ENCODE measurements at places on chromosomes 16 and 17.
A peak's percentile ranks its signal among the peaks of the same experiment; 100 is the strongest.

DNA sequence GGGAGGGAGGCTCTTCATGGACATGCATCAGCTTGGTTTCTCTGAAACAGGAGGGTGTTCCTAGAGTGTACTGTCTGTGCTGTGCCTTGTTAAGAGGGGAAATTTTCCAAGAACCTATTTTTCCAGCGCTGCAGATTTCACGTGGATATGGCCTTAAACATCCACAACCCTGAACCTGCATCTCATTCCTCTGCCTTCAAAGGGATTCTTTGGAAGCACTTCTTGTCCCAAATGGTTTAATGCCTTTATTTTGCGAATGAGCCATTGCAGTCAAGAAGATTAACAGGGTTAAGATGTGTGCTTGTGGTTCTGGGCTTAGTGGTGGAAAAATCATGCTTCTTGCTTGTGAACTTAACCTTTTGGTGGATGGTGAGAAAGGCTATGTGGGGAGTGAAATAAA is 161.2 kb downstream of the XYLT1 start:
- no peak for DNase-seq

DNA sequence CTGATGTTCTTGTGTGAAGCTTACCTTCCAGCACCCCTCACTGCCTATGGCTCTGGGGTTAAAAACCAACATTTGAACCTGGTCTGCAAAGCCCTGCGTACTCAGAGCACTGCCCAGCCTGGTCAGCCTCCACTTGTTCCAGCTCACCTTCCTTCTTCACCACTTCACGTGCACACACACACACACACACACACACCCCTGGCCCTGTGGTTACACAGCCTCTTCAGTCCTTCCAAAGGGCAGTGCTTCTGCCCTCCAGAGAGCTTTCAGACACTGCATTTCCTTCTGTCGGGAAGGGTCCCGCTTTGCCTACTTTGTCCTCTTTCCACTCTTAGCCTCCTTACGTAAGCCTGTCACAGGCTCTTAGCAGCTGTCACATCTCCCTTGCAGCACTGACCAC is 9.6 kb upstream of the TMEM220 start:
- DNase-seq: no peak

GRCh38 chr16:55700961-55701360 is 45.2 kb downstream of the SLC6A2 start:
- no peak for DNase-seq

DNA sequence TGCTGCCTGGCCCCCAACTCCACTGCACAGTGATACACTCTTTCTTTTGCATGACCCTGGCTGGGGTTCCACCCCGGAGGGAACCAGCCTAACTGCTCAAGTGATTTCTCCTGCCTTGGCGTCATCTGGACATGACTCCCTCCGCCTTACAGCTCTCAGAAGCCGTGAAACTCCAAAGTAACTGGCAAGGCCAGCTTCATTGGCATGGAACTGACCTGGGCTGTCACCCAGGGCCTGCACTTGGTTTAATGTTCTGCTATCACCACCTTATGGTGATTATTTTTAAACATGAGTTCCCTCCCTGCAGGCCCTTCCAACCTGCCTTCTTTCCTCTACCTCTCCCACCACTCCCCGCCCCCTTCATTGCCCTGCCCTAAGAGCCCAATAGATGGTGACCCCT is 139.7 kb upstream of the CDH5 start:
- no peak for DNase-seq

DNA sequence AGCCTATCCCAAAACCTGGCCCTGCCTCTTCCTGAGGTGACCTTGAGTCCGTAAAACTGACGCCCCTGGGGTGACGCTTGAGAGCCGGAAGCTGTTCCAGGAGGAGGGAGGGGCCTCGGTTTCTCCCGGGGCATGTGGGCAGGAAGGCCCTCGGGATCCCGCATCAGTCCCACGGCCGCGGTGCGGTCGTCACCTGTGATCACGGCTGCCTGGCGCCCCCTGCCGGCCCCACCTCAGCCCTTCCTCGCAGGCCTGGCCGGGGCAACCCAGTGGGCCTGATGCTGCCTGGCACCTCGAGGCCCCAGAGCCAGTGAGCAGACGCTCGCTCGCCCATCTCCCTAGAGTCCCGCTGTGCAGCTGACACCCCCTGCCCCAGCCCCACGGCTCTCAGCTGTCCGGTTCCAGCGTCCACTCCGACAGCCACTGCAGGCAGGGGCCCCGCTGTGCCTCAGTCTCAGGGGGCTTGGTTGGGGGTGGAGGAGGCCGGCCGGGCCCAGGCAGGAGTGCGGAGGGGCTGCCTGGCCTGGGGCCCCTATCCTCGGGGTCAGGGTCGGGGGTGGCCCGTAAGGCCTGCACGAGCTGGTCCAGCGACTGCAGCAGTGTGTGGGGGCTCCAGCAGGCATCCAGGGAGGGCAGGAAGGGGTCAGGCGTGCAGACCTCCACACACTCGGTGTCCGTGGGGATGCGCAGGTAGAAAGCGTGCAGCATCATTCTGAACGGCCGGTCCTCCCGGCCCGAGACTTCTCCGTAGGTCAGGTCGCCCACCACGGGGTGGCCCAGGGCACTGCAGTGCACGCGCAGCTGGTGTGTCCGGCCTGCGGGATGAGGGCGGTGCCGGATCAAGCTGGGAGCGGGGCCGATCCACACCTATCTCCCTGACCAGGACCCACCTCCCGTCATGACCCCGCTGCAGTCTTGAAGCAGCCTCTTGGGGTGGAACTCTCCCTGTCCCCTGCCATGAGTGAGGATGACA is 2.3 kb downstream of the RPUSD1 start:
- peak; percentile 75 for DNase-seq

DNA sequence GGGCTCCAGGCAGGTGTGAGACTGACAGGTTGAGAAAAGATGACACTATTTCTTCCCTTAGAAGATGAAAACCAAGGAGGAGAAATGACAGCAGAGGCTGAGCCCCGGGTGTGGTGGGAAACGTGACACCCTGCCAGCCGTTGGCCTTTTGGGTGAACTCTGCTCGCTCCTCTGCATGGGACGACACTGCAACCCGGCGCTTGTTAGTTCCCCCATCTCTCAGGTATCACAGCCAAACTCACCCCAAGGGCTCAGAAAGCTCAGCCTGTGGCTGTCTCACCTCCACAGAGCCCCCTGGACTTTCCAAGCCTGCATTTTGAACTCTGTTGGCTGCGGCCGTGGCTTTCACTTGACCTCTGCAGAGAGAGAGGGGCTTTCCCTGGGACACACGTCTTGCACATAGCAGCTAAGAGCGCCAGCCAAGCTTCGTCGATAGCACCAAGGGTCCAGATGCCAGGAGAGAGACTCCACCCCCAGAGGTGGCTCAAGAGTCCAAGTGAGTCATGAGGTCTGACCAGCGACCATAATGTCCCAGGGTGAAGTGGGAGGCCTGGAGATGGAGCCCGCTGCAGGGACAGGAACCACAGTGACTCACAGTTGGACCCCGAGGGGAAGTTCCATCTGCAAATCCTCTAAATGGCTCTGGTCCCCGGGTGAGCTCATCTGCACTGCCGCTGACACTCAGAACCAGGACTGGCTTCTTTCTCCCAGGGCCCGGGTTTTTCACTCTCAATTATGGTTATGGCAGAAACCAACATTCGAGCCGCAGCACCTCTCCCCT is 301.9 kb downstream of the SOX9 start:
- DNase-seq: no peak

GRCh38 chr16:54411544-54411943 is 125.0 kb upstream of the IRX3 start:
- DNase-seq: no peak

DNA sequence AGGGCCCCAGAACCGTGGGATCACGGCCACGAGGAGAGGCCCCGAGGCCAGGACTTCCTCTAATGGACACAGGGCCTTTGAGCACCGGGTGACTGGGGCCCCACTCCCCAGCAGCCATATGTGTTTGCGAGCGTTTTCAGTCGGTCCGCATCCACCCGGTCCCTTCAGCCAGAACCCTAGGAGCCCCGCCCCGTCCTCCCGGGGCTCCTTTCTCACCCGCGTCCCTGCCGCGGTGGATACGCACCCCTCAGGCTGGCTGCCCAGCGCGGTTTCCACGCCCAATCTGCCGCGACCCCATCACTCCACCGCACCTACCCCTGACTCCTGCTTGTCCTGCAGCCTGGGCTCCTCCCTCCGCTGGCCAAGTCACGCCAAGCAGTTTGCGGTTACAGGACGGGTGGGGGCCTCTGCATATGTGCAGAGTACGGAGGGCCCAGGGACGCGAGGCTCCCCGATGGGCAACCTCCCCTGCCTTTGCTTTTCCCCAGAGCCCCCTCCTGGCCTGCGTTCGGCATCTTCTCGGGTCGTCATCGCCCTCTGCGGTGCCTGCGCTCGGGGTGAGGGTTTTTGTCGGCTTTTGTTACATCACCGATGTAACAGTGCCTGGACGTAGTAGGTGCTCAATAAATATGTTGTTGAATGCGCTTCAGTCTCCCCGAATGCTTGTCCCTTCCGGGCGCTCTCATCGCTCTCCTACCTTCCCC is 1.0 kb upstream of the TTYH2 start:
- DNase-seq: peak; percentile 18

DNA sequence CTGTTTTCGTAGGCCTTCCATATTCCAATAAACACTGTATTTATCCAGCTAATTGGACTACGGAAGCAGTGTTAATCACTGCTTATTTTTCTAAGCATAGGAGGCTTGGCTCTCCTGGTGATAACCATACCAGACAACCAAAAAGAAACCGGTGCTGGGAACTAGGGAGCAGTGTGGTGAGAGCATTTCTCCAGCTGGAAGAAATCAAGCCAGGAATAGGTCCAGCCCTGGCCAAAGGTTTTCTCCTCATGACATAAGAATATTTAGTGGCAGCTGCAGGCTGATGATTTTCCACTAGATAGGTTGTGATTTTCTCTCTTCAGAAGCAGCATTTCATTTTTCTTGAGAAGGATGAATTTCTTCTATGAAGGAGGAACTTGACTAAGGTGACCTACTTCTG is 141.5 kb downstream of the TRIM37 start:
- no peak for DNase-seq

DNA sequence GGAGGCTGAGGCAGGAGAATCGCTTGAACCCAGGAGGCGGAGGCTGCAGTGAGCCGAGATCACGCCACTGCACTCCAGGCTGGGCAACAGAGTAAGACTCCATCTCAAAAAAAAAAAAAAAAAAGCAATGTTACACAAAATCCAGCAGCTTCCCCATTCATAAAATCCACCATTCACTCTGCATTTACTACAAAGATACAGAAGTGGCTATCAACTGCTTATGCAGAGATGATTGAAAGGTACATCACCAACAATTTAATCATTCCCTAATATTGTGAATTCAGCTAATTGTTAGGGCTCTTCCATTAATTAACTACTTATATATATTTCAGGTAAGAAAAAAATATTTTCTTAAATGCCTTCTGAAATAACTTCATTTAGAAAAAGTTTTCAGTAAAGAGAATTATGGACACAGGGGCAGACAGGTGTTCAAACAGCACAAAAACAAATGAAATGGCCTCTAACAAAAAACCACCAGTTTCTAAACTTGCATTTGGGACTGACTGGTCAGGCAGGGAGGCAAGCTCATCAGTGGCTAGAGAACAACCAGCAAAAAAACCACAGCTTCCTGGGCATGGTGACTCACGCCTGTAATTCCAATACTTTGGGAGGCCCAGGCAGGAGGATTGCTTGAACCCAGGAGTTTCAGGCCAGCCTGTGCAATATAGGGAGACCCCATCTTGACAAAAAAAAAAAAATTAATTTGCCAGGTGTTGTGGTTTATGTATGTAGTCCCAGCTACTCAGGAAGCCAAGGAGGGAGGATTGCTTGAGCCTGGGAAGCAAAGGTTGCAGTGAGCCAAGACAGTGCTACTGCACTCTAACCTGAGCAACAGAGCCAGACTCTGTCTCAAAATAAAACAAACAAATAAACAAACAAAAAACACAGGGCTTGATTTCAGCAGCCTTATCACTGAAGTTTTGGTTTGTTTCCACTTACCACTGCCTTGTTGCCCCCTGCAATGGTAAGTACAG is 26.3 kb downstream of the ERN1 start:
- DNase-seq: no peak

DNA sequence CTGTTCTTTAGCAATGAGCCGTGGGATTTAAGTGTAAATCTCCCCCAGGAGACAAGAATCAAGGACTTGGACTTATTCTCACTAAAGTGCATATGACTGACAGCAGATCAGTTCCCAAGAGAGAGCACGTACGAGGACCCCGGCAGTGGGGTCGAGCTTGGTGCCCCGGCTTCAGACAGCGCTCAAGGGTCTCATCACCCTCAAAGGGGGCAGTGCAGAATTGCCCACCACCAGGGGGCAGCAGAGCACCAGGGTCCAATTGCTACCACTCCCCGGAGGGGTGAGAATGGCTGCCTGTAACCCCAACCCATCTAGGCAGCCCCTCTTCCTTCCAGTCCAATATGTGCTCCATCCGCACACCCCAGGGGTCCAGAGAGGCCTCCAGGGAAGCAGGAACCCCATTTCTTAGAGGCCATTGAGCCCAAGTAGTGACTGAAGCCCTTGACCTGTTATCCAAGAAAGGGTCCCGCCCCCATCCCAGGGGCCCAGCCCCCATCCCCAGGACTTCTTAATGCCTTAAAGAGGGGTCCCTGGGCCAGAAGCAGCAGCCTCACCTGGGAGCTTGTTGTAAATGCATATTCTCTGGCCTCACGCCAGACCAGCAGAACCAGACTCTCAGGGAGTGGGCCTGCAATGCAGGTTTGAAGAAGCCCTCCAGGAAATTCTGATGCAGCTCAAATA is 86.1 kb downstream of the ZDHHC7 start:
- peak; percentile 59 for DNase-seq

DNA sequence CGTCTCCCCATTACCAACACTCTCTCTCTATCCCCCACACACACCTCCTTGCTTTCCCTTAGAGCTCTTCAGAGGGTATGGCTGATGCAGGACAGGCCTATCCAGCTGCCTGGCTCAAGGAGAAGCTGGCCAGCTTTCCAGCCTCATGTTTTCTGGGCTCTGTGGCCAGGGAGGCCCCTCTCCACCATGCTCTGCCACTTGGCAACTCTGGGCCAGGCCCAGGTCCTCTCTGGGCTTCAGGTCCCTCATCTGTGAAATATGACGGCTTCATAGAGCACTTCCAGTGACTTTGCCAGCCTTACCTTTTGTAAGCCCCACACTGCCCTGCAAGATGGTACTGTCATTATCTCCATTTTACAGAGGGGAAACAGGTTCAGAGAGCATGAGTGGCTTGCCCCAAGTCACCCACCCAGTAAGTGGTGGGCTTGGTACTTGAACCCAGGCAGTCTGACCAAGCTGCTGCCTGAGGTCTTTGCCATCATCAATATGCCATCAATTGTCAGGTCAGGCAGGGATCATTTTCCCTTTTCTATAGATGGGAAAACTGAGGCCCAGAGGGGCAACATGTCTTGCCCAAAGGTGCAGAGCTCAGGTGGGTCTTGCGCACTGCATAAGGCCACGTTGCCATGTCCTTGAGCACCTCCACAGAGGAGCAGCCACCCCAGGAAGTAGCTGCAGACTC is 548 bp upstream of the ADGRG5 start:
- DNase-seq: no peak

- DNase-seq: no peak
These were observed 147.8 kb downstream of the MSI2 start for GRCh38 chr17:57404073-57404472.

GRCh38 chr16:77064037-77064436 is 127.0 kb upstream of the MON1B start:
- DNase-seq: no peak

DNA sequence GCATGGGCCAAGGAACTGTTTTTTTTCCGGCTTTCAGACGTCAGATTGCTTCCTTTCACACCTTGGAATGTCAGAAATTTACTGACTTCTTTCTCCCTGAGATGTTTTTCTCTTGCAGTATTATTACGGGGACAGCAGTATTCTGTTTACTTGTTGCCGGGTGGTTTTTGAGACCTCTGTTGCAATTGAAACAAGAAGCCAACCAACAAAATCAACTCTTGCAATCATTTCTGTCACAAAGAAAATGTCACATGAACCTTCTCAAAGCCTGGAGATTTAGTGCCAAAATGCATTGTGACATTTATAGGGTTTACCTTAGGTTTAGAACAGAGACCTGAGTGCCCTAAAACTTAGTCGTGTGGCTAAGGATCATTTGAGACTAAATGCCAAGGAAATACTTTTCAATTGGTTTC is 174.3 kb downstream of the MAP2K6 start:
- DNase-seq: no peak
